ENCODE measurements at places on chromosomes 7 and 10.

- no peak for DNase-seq
Observed at GRCh38 chr7:42854571-42855118, 57.2 kb downstream of the C7orf25 start.

DNA sequence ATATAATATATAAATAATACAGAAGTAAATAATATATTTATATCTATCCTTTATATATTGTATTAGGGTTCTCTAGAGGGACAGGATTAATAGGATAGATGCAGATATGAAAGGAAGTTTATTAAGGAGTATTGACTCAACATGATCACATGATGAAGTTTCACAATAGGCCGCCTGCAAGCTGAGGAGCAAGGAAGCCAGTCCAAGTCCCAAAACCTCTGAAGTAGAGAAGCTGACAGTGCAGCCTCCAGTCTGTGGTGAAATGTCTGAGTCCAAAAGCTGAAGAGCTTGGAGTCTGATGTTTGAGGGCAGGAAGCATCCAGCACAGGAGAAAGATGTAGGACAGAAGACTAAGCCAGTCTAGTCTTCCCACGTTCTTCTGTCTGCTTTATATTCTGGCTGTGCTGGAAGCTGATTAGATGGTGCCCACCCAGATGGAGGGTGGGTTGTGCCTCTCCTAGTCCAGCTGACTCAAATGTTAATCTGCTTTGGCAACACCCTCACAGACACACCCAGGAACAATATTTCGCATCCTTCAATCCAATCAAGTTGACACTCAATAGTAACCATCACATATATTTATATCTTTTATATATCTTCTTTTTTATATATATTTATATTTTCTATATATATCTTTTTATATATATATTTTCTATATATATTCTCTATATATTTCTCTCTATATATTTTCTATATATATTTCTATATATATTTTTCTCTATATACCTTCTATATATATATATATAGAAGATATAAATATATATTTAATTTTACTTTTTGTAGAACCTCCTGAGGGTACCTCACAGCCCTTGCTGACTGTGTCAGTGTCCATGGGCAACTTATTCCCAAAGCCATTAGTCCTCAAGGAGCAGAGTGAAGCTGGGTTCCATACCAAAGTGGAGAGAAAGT is 24.6 kb upstream of the AKR1B10 start:
- no peak for DNase-seq

- DNase-seq, result no peak
Observed at GRCh38 chr7:50377356-50377755, 72.8 kb downstream of the FIGNL1 start.

- DNase-seq, result no peak
Observed at GRCh38 chr10:22712211-22712955, 2.0 kb downstream of the PIP4K2A start.

GRCh38 chr10:116201011-116201410 is 72.0 kb downstream of the GFRA1 start:
- DNase-seq, result no peak

GRCh38 chr10:97066877-97067555 is 118.7 kb downstream of the SLIT1 start:
- DNase-seq, result no peak

GRCh38 chr10:131635564-131636015 is 265.2 kb upstream of the PPP2R2D start:
- DNase-seq, result no peak

DNA sequence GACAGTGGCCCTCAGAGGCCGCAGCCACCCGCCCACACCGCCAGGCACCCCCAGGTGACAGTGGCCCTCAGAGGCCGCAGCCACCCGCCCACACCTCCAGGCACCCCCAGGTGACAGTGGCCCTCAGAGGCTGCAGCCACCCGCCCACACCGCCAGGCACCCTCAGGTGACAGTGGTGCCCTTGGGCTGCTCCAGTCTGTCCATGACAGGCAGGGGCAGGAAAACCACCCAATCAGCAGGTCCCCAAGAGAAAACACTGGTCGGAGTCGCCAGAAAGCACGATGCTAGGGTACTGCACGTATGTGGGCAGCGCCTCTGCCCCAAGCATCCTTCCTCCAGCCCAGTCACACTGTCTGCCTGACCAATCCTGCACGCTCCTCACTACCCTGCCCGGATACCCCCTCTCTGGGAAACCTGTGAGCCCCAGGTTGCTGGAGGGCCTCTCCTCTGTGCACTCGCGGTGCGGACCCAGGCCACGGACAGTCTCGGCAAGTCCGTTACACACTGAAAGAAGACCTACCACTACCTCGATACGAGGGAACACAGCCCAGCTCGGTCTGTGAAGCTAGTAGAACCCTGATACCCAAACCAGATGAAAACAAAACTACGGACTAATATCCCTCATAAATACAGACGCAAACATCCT is 11.7 kb upstream of the GPR146 start:
- no peak for DNase-seq

DNA sequence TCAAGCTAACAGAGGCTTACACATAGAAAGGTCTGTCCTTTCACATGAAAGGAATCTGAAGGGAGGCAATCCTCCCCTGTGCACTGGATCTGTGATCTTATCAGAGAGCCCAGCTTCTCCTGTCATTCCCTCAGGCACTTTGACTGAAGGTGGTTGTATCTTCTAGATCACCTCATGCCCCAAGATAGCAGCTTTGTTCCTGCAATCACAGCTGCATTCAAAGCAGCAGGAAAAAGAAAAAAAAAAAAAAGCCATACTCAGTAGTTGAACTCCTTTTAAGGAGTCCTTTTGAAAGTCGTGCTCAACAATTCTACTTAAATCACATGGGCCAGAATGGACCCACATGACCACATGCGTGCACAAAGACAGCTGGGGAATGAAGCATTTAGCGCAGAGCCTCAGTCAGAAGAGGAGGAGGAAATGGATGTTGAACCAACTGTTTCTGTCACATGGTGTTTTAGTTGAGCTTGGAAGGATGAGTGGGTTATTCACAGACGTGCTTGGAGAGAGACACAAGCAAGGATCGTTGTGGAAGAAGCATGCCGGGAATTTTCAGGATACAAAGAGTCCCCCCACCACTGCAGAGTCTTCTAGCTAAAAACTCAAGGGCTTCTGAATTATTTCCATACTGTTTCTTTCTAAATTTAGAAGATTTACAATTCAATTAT is 13.0 kb upstream of the PFKP start:
- DNase-seq, result no peak

DNA sequence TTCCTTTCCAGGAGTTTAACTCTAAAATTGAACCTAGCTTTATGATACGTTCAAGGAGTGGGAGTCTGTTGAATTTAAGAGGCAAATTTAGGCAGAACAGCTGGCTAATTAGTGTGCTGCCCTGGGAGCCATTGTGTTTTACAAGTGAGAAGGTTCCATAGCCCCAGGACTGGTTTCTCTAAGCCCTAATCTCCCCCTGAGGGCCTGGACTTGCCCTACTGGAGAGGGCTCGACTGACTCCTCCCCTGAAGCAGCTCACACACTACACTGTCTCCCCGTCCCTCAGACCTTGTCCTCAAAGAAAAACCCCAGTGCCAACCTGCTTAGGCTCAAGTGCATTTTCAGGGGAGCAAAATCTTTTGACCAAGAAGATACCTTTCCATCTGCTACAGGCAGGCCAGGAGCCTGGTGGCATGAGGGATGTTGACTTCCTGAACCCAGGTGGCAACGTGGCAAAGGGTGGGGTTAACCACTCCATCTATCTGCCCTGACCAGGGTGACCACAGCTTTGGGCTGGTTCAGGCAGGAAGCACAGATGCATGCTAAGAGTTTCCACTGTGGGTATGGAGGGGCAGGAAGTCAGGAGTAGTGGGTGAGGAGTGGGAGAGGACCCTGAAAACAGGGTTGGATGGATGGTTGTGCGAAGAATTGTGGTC is 68.9 kb upstream of the CARD11 start:
- no peak for DNase-seq

GRCh38 chr10:69387500-69387899 is 29.2 kb downstream of the TACR2 start:
- DNase-seq, result no peak

DNA sequence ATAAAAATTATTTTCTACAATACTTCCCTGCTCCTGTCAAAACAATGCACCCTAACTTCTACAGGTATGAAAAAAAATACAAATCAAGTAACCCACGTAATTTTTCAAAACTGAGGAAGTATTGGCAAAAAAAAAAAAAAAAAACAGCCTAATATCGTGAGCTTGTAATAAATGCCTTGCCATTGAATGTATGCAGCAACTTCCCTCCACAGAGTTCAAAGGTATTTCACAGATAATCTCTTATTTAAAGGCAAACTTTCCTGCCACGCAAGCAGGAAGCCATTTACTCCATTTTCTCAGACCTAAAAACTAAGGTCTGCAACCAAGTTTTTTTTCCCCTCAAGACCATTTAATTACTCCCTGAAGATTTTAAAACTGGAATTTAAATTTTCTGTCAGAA is 642 bp upstream of the AGR2 start:
- no peak for DNase-seq

DNA sequence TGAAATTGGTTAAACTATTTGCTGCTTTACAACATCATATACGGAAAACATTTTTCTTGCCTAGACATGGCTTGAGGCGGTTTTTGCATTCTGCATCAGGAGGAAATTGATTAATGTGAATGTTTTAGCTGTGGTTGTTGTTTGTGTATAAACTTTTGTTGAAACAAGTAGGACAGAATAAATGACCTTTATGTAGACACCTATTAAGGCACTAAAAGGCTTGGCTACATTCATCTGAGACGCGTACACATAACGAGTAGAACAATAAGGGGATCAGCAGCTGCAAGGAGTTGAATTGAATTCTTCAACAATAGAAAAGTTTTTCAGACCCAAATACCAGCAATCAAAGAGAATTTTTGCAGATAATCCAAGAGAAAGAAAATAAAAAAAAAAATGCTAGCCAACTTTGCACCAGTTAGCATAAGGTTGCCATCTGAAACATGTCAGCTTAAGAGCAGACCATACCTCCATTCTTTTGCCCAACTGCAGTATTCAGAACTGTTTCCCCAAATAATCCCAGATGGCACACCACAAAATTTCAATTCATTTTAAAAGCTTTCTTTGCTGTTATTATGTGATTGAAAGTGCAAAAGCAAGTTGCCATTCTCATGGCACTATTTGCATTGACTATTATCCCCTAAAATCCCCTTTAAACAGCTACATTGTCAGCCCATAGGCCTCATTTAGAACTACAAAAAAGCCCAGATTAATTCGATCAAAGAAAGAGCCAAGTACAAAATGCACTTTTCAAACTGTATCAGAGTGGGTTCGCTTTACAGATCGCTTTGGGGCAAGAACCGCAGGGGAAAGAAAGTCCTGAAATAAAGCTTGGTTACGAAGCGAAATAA is 49.6 kb downstream of the GCC1 start:
- DNase-seq, result no peak

GRCh38 chr10:124271676-124272075 is 147.0 kb downstream of the OAT start:
- no peak for DNase-seq

- no peak for DNase-seq
Observed at GRCh38 chr7:35680403-35681013, 14.4 kb downstream of the HERPUD2 start.

DNA sequence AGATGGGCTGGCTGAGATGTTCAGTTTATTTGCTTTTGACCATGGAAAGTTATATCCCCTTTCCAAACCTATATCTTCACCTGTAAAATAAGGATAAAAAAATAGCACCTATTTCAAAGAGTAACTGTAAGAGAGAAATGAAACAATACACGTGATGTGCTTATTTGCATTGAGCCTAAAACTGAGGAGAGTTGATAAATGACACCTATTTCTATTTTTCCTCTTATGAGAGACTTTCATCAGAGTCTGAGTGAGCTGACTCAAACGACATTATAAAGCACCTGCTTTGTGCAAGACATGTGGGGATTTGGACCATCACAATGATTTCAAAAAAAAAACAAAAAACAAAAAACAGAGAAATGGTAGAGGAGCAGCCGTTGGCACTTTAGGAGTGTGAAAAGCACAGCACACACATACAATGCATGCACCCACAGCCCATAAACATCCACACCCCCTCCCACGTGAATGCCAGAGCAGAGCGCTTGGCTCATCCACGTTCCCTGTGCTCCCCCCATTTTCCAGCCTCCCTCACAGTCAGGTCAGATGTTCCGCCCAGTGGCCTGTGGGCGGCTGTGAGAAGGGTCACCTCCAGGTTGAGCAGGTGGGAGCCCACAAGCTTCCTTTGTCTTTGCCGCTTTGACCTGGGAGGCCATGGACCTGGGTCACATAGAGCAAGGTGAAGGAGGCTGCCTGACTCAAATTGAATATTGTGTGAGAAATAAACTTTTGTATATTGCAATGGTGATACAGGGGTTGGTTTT is 253.2 kb upstream of the ZNF32 start:
- no peak for DNase-seq

DNA sequence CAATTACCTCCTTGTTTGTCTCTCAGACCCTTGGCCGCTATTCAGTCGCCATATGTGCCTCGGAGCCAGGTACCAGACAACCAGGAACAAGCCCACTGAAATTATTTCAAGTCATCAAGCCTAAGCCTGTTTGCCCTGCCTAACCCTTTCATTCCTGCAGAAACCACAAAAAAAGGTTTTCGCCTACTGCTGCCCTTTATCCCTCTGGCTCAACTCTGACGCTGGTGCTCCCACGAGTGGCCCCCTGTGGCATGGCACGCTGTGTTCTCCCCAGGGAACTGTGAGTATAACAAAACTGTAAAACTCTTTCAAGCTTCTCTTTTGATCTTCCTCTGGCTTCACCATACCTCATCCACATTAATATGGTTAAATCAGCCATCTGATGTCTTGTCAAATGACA is 215.7 kb upstream of the CDC14C start:
- no peak for DNase-seq

GRCh38 chr7:92282221-92282814 is 36.5 kb downstream of the ANKIB1 start:
- DNase-seq, result no peak

DNA sequence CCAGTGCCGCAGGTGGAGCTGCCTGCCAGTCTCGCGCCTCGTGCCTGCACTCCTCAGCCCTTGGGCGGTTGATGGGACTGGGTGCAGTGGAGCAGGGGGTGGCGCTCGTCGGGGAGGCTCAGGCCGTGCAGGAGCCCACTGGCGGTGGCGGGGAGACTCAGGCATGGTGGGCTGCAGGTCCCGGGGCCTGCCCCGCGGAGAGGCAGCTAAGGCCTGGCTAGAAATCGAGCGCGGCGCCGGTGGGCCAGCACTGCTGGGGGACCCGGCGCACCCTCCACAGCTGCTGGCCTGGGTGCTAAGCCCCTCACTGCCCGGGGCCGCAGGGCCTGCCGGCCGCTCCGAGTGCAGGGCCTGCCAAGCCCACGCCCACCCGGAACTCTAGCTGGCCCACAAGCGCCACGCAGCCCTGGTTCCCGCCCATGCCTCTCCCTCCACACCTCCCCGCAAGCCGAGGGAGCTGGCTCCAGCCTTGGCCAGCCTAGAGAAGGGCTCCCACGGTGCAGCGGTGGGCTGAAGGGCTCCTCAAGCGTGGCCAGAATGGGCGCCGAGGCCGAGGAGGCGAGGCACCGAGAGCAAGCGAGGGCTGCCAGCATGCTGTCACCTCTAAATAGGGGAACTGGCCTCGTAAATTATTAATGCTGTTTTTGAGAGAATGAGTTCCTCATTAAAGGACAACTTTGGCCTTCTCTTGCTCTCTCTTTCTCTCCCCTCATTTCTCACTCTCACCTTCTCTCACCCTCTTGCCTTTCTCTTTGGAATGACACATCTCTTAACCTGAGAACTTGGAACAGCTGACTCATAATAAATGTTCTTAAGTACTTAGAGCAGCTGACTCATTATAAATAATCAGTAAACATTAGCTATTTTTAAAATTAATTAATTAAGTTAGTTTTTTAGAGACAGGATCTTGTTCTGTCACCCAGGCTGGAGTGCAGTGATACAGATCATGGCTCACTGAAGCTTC is 4.9 kb downstream of the ACADSB start:
- no peak for DNase-seq

- DNase-seq, result no peak
Observed at GRCh38 chr7:44880317-44881018, 4.9 kb downstream of the PURB start.

GRCh38 chr7:150378115-150378852 is 846 bp upstream of the ZNF775 start:
- DNase-seq, result no peak

All from stimulated activated CD8-positive, alpha-beta memory T cell treated with anti-CD3 and anti-CD28 coated beads, Interleukin-7, amount 100 ng/mL, for 1 hour (primary cell).